Activated B cell treated with CpG ODN at 0.5 μM for 24 hours (primary cell): ENCODE measurements at places on chromosomes 7 and 10. TPM values are rescaled to one million over a fixed set of nuclear protein-coding genes. Genes with fewer than 3 reads are reported as not detected.

Gene SLC26A3
- total RNA-seq, result not detected in 2 replicates

Gene PON1
- total RNA-seq, result not detected in 2 replicates

- DNase-seq, result no peak
- H3K36me3 ChIP-seq, result peaks cover 48% of the 10 kb centered on the region
- H3K4me3 ChIP-seq, result no peak overlapping the region
- no peak overlapping the region for H3K27ac ChIP-seq
- H3K4me1 ChIP-seq, result no peaks in the 10 kb centered on the region
- H3K27me3 ChIP-seq, result no peaks in the 10 kb centered on the region
These were observed 46.7 kb downstream of the ZFAND4 start for GRCh38 chr10:45625879-45626278.

Gene RNF133
- total RNA-seq, result not detected in 2 replicates

Gene CYP3A4
- total RNA-seq, result not detected in 2 replicates

Gene C10orf90
- total RNA-seq, result not detected in 2 replicates

Gene EXOC4
- 89.1 and 103 TPM in 2 replicates for total RNA-seq

- H3K27me3 ChIP-seq, result peaks cover 35% of the 10 kb centered on the region
- H3K36me3 ChIP-seq, result no peaks in the 10 kb centered on the region
- H3K27ac ChIP-seq, result no peak overlapping the region
- H3K4me1 ChIP-seq, result no peaks in the 10 kb centered on the region
- H3K4me3 ChIP-seq, result no peak overlapping the region
These were observed 52.3 kb upstream of the EN2 start for GRCh38 chr7:155405399-155406318.
